PC-3 (cell line): ENCODE measurements at places on chromosomes 6 and 20. TPM values are rescaled to one million over a fixed set of nuclear protein-coding genes. Genes with fewer than 3 reads are reported as not detected.

The MMS22L gene
- total RNA-seq, result 19.3 and 23.8 TPM in 2 replicates

The WFDC10B gene
- not detected in 2 replicates for total RNA-seq

DNA sequence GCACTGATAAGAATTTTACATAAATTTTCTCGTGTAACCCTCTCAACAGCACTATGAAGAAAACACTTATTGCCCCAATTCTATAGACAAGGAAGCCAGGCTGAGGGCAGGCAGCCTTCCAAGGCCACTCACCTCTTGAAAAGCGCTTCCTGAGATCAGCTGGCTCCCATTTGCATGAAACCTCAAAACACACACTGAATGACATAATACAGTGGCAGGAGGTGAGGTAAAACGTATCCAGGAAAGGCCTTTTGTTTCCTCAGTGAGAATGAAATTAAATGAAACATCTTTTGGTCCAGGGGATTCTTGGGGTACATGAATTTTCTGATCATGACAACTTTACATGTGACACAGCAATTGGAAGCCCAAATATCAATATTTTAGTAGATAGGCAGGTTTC is 112.5 kb downstream of the WDR27 start:
- no peak for DNase-seq

GRCh38 chr6:117601811-117602150 is 530 bp downstream of the GOPC start:
- DNase-seq, result no peak

The LIME1 gene
- total RNA-seq, result 17.3 and 18.6 TPM in 2 replicates

DNA sequence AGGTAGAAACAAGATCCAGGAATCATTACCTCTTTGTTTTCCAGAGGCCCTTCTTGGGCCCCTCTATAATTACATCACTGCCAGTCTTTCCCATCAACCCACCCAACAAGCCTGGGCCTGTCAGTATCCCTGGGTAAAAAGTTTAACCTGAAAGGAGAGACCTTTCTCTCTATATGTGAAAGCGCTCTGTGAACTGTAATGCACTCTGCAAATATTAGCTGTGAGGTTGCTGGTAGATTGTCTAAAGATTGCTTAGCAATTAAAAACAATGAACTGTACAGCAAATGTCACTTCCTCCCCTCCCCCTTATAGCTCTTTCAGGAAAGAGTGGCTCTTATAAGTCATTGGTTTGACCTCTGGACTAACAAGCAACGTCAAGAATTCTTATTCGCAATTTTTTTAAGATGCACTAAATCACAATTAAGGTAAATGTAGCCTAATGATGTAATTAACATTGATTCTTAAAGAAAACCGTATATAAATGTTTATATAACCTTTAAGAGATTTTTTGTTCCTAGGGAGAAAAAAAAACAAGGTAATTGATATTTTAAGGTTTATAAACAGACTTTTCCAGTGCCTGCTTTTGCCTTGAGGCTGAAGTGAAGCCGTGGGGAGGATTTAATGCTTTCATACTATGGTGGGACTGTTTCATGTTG is 18.4 kb downstream of the ECT2L start:
- DNase-seq, result no peak
